Tongue (tissue), 3 donors: ENCODE measurements at places on chromosomes 12 and 14. TPM values are rescaled to one million over a fixed set of nuclear protein-coding genes. Genes with fewer than 3 reads are reported as not detected.
A peak's percentile ranks its signal among the peaks of the same experiment; 100 is the strongest.

RPS6KL1 gene
- total RNA-seq = 12.6 TPM

KRT6A gene
- total RNA-seq = 299 TPM

HIF1A gene
- 93.0 TPM for total RNA-seq

PYGL gene
- total RNA-seq = 16.9 TPM

KRT7 gene
- 27.1 TPM for total RNA-seq

CCDC38 gene
- not detected for total RNA-seq

DNA sequence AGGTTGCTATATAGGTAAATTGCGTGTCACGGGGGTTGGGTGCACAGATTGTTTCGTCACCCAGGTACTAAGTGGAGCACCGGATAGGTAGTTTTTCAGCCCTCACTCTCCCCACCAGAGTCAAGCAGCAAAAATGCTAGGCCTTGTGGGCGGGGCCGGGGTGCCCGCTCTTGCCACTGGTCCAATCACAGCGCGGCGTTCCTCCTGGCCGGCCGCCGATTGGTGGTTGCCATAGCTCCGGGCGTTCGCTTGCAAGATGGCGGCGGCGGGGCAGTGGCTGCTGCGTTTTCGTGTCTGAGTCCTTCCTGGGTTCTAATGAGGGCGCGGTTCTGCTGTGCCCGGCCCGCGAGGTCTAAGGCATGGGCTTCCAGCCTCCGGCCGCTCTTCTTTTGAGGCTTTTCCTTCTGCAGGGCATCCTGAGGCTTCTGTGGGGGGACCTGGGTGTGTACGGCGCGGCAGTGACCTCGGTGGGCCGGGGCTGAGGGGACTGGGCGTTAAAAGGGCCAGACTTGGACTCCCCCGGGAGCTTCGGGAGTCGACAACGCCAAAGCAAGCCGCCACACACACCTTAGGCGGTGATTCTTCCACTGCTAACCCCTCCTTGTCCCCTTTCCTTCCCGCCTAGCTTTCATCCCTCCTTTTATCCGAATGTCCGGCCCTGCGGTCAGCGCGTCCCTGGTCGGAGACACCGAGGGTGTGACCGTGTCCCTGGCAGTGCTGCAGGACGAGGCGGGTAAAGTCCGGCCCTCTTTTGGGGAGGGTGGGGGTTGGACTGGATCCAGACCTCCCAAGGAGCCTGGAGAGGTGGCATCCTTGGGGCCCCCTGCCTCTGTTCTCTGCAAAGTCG, at the start of gene TCTN2:
Gene TCTN2, plus strand, starts transcription at position 232 of the 847 bp plus-strand sequence. Its CDS starts 128 bp downstream, at position 360.
- DNase-seq = peak; percentile 96

DNA sequence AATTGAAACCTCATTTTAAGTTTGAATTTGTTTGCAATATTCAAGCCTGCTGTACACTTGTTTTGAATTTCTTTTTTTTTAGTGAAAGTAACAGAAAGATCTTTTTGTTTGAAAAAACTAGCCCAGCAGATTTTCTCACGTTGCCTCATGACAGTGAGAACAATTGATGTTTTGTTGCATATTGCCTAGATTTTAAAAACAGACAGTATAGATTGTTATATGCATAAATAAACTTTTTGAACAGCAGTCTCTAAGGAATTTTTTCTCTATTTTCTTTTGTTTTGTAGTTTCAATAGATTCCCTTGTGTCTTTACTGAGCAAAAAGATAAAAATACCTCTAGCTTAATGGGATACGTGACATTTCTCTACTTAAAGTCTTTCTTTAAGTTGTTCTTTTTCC, 15.4 kb downstream of the OR6C6 start:
- DNase-seq = no peak

DNA sequence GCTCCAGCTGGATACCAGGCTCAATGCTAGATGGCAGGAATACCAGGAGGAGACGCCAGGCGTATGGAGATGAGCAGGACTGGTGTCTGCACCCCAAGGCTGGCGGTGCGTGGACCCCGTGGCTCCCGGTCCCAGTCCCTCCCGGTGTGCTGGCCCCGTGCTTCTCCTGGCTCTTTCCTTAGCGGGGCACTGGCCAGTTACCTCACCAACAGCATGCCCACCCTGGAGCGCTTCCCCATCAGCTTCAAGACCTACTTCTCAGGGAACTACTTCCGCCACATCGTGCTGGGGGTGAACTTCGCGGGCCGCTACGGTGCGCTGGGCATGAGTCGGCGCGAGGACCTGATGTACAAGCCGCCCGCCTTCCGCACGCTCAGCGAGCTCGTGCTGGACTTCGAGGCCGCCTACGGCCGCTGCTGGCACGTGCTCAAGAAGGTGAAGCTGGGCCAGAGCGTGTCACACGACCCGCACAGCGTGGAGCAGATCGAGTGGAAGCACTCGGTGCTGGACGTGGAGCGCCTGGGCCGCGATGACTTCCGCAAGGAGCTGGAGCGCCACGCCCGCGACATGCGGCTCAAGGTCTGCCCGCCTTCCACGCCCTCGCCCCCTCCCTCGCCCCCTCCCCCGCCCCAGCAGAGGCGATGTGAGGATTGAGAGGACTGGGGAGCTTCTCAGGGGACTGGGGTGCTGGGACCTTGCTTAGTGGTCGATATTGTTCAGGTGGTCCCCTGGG, 14.6 kb downstream of the VASH1 start:
- DNase-seq = no peak

GRCh38 chr12:51127050-51127729, 43.8 kb upstream of the CSRNP2 start:
- no peak for DNase-seq

- DNase-seq = no peak
Observed at GRCh38 chr12:132185705-132186104, 41.4 kb downstream of the NOC4L start.

- no peak for DNase-seq
Observed at GRCh38 chr14:22485178-22485577, 103.8 kb downstream of the DAD1 start.
